CD4-positive, alpha-beta T cell treated with Interleukin-15 for 4 hours (primary cell): ENCODE measurements at places on chromosomes 16 and 17.

- no peak for DNase-seq
Measured at GRCh38 chr17:45703806-45704205, 80.3 kb upstream of the CRHR1 start.

DNA sequence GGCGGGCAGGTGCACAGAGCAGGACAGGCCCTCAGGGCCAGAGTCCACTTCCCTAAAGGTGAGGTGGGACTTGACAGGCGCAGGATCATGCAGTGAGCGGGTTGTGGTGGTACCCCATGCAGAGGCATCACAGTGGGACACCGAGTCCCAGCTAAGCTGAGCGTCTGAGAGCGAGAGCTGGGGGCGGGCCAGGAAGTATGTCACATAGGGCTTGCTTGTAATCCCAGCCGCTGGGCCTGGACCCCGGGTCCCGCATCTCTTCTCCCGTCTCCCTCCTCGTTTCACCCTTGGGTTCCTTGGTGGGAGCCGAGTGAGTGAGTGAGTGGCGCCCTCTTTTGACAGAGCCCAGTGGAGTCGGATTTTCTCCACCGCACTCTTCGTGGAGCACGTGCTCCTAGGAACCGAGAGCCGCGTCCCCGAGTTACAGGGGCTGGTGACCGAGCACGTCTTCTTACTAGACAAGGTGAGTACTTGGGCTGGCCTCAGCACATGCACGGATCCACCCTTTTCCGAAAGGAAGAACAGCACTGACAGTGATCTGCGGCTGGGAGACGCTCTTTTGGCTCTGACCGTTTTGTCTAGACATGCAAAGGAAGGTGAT is 50.8 kb upstream of the ENDOV start:
- no peak for DNase-seq

DNA sequence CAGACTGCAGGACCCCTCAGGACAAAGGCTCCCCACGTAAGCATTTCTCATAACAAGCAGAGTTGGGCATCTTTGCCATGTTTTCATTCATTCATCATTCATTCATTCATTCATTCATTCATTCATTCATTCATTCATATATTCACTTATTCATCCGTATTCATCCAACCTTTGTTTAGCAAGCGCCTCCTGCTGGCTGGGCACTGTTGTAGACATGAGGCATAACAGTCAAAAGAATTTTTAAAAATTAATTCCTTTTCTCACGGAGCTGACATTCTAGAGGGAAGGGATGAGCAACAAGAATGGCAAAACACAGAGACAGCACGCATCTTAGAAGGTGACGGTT is 351.7 kb upstream of the TNRC6C start:
- DNase-seq: no peak

DNA sequence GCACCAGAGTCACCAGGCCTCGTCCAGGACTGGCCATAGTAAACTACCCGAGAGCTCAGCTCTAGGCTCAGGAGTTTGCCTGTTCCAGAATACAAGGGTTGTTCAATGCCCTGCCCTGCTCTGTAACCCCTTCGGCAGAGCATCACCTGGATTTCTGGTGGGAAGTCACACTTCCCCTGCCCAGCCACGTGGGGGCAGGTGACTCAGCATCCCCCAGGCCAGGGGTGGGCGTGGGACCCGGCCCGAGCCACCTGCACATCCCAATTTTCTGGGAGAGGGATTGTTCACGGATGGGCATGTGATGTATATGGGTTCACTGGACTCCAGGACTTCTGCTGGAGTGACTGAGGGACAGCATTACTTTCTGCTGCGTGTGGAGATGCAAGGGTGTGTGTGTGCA is 25.8 kb downstream of the COX4I1 start:
- DNase-seq: no peak
